ENCODE measurements at places on chromosomes 2 and 18.

- peak; percentile 63 for DNase-seq
These were observed 94.5 kb upstream of the FN1 start for GRCh38 chr2:215530191-215530968.

DNA sequence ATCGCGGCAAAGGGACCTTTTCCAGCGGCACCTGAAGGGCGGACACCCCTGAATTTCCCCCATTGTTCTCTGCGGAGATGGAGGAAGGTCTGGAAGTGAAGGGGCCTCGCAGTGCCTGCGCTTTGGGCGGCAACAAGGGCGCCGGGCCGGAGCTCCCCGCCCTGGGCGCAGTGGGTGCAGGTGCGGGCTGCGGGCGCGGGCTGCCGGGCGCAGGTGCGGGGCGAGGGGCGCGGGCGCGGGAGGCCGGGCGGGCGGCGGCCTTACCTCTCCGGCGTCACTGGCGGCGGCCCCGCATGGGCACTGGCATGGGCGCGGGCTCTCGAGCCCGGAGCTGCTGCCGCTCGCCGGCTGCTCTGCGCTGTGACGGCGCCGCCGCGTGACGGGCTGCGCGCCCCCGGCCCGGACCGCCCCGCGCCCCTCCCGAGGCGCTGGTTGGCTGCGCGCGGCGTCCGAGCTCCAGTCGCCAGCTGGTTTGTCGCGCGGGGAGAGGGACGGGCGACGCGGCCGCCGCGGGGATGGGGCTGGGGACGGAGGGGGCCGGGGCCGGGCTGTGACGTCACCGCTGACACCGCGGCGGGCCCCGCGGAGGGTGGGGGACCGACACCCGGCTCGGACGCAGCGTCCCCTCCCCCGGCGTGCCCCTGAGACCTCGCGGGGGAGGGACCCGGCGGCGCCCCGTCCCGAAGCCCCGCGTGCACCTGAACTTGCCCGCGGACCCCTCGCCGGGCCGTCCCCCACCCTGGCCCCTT, at the start of gene KIF1A:
Gene KIF1A (minus strand): TSS at position 362 of the 749 bp plus-strand sequence. CDS start 22,467 bp downstream, outside the sequence.
- no peak for DNase-seq

GRCh38 chr2:232523682-232524597, 2.0 kb upstream of the CHRND start:
- DNase-seq, result peak; percentile 9

DNA sequence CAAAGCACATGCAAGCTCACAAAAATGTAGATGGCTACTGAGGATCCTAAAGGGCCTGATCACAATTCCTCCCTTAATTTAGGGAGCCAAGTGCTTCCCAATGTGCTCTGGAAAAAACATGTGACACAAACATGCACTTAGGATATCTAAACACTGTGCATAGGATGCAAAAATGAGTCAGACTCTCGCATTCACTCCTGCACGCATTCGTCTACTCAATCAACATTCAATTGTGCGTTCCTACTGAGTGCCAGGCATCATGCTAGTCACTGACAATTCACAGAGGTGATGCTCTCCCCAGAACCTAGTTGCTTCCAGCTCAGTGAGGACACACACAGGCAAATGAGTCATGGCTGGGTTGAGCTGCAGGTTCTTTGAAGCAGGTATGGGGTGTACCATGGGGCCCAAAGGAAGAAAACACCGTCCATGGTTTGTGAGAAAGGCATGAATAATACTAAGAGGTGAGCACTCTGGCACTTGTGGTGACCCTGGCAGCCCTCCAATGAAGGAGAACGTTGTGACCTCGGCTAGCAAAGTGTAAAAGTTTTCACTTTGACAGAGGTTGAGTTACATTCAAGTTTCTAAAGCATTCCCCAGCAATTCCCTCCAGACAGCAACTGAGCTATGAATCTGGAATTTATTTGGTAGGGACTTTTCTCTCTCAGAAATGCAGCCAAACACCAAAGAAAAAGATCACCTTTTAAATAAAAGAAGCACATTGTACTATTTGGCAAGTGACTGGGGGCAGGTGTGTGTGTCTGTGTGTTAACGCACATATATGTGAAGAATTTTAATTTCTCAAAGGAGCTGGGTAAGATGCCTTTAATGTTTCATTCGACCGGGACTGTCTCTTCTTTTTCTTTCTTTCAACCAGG, 173.3 kb downstream of the ALPK2 start:
- no peak for DNase-seq

DNA sequence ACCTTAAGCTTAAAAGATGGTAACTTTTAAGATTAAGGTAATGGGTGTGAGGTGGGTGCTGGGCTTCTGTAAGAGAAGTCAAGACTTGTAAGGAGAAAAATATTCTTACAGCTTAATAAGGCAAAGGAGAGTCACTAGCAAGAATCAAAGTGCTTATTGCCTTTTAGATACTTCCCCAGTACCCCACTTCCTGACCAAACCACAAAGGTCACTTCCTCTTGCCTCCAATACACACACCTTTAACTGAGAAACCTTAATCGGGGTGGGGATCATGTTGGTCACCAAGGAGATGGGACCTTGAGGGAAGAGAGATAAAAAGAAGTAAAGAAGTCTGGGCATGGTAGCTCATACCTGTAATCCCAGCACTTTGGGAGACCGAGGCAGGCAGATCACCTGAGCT, 10.6 kb upstream of the ATG16L1 start:
- DNase-seq, result no peak

DNA sequence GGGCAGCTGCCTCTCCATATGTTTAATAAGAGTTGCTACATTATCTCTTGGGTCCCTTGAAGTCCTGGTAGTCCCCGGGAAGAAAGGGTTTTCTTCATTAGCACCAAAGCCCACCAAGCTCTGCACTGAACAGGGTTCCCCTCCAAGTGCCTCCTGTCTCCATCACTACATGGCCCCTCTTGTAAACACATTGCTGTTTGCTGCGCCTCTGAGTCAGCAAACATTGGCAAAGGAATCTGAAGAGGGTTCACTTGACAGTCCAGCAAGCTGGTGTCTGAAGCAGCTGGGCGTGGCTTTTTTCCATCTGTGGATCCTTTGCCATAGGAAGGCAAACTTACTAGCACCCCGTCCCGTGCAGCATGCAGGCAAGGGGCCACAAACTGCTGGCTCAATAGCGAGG, 82.8 kb downstream of the TEX51 start:
- DNase-seq, result no peak

GRCh38 chr18:35827903-35828275, 144.6 kb upstream of the RMP24 start:
- no peak for DNase-seq

- no peak for DNase-seq
These were observed 189.7 kb downstream of the PAX3 start for GRCh38 chr2:222108957-222109585.

DNA sequence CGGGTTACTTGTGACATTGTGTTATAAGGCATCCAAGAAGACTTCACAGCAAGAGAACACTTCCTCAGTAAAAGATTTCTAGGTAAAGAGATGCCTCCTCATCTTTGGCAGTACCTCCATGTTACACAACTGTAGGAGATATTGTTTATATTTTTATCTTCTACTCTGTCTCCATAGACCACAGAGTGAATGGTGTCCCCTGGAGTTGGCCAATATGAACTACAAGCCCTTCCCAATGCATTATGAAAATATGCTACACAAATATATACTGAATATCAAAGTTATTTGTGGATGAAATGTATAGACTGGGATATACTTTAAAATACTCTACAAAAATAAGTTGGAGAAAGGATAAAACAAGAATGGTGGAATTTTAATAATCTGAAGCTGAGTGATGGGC, 46.7 kb downstream of the MBOAT2 start:
- no peak for DNase-seq

DNA sequence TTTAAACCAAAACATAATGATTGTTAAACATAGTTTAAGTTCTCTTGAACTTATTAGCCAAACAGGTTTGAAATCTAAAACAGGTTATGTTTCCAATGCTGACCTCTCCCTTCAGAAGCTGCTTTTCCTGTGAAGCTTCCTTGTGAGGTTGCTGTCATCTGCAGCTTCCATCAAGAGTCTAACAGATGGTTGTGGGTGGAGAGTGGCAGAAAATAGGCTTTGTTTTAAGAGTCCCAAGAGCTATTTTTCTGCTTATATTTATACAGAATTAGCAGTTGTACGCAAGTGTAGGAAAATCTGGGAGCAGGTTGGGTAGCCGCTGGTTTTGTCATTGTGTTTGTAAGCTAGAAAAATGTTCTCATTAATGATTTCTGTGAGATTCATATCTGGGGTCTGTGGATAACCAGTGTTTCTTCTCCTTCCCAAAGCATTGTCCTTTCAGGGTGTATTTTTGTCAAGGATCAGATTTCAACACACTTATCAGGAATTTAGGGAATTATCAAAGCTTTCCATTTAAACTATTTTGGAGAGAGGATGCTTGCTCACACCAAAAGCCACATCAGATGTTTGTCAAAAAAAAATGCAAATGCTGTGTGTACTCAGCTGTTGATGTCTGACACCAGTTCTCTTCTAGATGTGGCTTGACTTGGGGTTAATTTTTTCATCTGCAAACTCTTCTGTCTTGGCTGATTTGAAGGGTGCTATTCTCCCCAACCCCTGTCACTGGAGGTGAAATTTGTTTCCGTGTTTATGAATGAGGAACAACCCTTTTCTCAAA, 78.1 kb upstream of the KIF5C start:
- DNase-seq, result no peak

DNA sequence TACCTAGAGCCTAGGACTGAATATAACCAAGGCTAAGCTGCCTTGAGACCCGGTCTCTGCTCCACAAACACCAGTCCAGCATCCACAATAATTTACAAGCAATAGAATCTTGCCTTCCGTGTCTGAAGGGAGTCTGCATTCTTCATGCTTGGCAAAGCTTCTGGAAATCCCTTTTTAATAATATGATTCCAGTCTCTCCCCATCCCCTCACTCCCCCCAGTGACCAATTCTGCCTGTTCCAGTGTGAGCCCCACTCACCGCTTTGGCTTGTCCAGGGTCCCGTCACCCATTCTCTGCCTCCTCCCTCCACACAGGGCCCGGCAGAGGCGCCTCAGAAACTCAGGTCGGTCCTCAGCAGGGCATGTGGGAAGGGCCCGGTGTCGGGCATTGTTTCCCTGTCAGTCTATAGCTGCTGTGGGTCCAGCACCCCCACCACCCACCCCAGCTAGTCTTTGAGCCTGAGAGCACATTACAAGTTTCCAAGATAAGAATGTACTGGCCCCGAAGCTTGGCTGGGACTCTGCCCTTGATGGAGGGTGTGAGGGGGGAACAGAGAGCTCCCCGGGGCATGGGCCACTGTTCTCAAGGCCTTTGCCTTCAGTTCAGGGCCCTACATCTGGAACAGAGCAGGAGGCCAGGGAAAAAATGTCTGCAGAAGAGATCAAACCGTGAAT, 129.7 kb upstream of the MYCN start:
- DNase-seq, result no peak

DNA sequence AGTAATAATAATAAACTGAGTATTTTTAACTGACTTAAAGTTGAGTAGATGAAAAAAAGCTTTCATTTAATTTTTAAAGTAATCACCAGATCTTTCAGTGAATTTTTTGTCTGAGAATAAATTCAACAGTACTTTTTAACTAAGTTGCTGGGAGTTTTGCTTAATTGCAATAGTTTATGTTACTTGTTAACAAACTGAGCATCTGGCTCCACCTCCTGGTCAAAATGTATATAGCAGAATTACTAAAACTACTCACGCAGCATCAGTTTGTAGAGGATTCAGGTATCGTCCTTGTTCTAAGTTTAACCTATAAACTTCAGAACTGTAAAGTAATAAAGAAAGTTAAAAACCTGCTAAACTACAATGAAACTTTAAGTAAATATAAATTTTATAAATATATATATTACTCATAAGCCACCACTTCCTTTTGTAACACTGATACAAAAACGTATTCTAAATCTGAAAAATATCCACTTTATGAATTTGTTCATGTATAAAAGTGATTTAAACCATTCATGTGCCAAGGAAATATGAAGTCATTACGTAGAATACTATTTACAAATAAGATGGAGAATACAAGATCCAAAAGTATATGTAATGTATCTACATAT, 21.3 kb downstream of the NOL10 start:
- DNase-seq, result peak; percentile 74

DNA sequence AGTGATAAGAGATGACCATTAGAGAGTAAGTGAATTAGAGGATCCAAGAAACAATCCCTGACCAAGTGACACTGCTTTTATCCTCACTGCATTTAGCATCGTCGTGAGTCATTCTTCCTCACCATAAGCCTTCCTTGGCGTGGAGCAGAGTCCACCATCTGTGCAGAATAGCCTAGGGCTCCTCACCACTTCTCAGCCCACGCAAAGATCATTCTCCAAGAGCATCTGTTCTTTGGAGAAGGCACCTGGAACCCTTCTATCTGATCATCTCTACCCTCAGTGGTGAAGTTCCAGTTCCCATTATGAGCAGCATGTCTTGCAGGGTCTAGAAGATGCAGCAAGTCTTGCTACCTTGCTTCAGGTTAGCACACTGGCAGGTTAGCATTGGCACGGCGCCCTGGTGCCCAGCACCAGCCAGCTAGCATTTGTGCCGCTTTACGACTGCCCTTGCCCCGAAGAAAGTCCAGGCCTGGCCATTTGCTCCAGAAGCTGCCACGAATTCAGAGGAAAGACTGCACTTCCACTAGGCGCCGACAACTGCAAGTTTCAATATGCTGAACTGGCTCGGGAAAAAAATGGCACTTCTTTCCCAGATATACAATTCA, 225.8 kb downstream of the TTC32 start:
- DNase-seq, result no peak

- DNase-seq, result no peak
These were observed 6.9 kb upstream of the SLC14A2 start for GRCh38 chr18:45608400-45608799.

- no peak for DNase-seq
These were observed 6.9 kb upstream of the CTDP1 start for GRCh38 chr18:79672490-79673276.

- DNase-seq, result no peak
These were observed 573.0 kb downstream of the GALR1 start for GRCh38 chr18:77822632-77823031.

DNA sequence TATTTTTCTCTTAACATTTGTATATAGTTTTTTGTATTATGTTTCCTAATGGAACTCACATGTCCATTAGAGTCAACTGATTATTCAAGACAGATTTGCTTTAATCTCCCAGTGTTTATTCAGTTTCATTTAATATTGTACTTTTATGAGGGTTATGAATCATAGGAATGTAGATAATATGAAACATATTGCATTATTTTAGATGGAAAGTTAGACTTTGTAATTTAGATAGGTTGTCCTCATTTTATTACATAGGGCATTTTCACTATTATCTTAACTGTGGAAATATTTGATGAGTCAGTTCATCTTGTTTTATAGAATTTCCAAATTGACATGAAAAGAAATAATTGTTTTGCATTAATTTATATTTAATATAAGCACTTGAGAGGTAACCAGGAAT, 240.8 kb downstream of the PLCL1 start:
- DNase-seq, result no peak

GRCh38 chr18:74228312-74228711, 63.5 kb downstream of the CYB5A start:
- DNase-seq, result no peak

- no peak for DNase-seq
These were observed 154.2 kb upstream of the KYNU start for GRCh38 chr2:142723236-142723635.

GRCh38 chr2:96664366-96664925, 21.9 kb downstream of the FER1L5 start:
- DNase-seq, result no peak

Measured in astrocyte of the spinal cord (primary cell).